Ecto neural progenitor cell (in vitro differentiated cells): ENCODE measurements at places on chromosomes 3 and 15.

GRCh38 chr3:102206511-102207031 is 228.2 kb upstream of the ZPLD1 start:
- DNase-seq: no peak

DNA sequence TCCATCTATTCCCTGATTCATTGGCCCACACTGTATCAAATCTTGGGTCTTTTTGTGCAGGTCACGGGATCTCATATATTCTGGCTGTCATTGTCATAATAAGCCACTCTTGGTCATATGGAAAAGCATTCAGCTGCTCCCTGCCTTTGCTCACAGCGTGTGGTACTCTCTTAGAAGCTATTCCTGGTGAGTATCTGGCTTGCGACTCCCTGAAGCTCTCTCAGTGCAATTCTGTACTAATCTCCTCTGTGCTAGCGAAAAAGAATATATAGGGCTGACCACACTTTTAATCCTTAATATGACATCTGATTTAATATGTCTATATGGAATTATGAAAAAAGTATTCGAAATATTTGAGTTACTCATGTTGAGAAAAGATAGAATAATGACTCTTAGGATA is 440.8 kb upstream of the GBE1 start:
- DNase-seq: no peak

GRCh38 chr3:25381083-25381482 is 47.0 kb upstream of the RARB start:
- no peak for DNase-seq

GRCh38 chr3:120767106-120767505 is 24.6 kb downstream of the GTF2E1 start:
- no peak for DNase-seq

DNA sequence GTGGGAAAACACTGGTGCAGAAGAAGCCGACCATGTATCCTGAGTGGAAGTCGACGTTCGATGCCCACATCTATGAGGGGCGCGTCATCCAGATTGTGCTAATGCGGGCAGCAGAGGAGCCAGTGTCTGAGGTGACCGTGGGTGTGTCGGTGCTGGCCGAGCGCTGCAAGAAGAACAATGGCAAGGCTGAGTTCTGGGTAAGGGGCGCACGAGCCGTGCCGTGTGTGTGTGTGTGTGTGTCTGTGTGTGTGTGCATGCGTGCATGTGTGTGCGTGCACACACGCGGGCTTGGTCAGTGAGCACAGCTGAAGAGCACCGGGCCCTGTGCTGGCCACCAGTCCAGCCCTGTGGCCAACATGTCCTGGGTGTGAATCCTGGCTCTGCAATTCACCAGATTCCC is 18.6 kb downstream of the PRKCD start:
- no peak for DNase-seq

DNA sequence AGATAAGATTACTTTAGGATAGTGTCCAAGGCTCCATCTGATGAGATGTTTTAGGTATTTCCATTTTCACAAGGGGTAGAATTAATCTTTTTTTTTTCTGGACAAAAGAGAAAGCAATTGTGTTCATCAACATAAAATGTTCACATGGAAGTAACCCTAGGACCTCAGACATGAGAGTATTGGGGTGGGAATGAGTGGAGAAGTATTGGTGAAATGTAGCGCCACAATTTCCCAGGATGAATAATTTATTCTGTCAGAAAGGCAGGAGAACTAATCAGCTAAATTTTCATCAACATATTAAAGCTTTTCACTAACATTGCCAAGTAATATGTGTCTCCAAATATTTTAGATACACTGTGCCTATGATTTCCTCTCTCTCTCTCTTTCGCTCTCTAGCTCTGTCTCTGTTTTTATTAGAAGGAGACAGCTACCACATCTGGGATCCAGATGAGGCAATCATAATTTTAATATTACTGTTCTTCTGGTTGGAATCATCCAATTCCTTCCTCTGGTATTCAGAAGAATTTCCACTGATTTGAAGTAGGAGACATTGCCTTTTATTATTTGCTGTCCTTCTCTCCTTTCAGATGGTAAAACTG is 21.6 kb upstream of the ZNF280D start:
- DNase-seq: no peak

- no peak for DNase-seq
Measured at GRCh38 chr3:72789786-72790185, 58.5 kb downstream of the SHQ1 start.

DNA sequence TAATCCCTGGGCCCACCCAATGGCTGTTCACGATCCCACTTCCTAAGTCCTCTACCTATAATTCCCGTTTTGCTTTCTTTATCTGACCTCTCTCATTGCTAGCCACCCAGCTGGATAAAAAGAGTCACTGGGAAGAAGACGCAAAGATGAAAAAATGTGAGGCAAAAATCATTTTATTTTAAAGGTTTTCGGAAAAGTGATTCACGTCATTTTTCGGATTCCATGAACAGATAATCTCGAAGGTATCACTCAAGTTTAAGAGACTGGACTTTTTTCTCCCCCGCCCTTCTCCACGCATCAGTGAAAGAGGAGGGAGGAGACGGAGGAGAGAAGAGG is 266.6 kb downstream of the CGGBP1 start:
- no peak for DNase-seq

GRCh38 chr15:81809543-81809942 is 236.3 kb downstream of the MEX3B start:
- DNase-seq: no peak

DNA sequence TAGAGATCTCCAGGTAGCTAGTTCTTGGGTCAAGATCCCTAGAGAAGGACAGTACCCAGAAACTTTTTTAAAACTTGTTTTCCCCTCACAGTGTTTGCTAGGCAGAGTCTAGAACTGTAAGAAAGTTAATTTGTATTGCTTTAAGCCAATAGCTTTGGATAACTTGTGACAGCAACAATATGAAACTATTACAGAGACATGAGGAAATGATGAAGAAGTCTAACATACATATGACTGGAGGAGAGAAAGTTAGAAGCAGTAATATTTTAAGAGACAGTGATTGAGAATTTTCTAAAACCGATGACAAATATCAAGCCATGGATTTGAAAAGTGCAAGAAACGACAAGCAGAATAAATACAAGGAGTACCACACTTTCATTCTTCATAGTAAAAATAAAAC is 10.0 kb downstream of the HMG20A start:
- no peak for DNase-seq

GRCh38 chr3:85228966-85229365 is 270.2 kb downstream of the CADM2 start:
- no peak for DNase-seq

GRCh38 chr3:23550402-23550801 is 255.4 kb upstream of the UBE2E1 start:
- DNase-seq: no peak

GRCh38 chr3:139533781-139534454 is 5.6 kb downstream of the RBP1 start:
- no peak for DNase-seq

- DNase-seq: no peak
Measured at GRCh38 chr15:86942285-86942684, 862.6 kb downstream of the AGBL1 start.

GRCh38 chr3:82643948-82644347 is 882.5 kb upstream of the GBE1 start:
- DNase-seq: no peak

GRCh38 chr3:147943265-147943945 is 534.2 kb downstream of the ZIC1 start:
- DNase-seq: no peak

- DNase-seq: no peak
Measured at GRCh38 chr3:106533093-106533787, 664.4 kb upstream of the CBLB start.

- no peak for DNase-seq
Measured at GRCh38 chr3:35383216-35383615, 256.1 kb upstream of the ARPP21 start.

DNA sequence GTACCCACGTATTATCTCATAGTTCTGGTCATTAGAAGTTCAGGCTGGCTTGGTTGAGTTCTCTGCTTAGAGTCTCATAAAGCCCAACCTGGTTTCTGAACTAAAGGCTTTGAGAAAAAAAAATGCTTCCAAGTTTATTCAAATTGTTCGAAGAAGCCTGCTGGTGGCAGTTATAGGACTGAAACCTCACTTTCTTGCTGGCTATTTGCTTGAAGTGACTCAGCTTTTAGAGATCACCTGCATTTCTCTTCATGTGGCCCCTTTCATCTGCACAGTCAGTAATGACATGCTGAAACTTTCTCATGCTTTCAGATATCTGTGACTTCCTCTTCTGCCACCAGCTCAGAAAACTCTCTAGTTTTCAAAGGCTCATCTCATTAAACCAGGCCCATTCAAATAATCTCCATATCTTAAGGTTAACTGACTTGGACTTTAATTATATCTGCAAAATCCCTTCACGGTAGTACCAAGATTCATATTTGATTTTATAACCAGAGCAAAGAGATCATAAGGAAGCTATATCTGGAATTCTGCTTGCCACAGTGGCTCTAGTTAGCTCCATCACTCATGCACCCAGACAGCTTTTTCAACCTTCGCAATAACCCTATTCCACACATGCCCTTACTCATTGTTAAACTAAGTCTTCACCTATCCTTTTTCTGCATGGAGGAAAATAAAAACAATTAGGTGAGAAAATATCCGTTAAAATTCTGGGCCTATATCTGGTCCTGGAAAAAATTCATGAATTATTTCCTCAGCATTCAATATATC is 433.8 kb upstream of the CBLB start:
- DNase-seq: no peak

- DNase-seq: no peak
Measured at GRCh38 chr15:31349233-31350141, 22.9 kb downstream of the KLF13 start.

DNA sequence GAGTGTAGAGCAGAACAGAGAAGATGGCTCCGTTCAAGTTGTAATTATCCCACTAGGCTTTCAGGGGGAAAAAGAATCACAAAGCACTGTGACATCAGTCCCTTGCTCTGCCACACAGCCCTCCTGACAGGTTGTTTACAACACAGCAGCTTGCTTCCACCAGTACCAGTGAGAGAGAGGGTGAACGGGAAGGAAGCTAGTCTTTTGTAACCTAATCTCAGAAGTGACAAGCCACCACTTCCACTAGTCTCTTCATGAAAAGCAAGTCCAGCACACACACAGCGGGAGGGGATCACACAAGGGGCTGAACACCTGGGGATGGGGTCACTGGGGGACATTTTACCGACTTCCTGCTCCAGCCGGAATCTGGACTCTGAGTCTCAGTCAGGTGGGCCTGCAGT is 86.3 kb downstream of the FAM81A start:
- no peak for DNase-seq

- DNase-seq: no peak
Measured at GRCh38 chr3:35028157-35028556, 611.2 kb upstream of the ARPP21 start.

DNA sequence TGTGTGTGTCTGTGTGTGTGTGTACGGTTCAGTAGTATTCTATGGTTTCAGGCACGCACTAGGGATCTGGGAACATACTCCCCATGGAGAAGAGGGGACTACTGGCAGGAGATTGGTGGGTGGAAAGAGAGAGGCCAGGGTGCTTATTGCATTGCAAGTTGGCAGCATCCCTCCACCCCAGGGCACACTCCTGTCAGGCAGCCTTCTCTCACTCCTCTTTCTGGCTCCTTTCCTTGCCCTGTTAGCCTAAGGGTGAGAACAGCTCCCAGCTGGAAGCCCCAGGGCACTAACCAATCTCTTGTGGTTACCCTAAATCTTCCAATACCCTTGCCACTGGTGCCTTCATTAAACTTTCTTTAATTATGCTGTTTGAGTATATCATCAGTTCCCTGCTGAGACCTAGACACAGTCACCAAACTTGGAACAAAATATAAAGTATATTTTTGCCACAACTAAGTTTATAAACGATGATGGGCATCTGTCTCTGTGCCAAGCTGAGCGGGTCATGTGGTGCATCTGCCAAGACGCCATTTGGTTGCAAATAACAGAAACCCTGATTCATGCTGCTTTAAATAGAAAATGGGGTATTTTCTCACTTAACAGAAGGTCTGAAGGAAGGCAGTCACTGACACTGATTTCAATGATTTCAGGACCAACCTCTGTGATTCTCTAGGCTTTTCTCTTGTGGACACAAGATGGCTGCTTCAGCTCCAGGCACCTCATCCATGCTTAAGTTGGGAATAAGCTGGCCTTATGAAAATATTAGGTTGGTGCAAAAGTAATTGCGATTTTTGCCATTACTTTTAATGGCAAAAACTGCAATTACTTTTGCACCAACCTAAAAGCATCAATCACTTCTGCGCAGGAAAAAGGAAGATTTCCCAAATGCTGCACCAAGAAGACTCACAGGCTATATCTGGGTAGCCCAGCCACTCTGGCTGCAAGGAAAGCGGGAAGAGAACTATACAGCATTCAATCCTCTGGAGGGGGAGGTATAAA is 476.9 kb upstream of the PROK2 start:
- no peak for DNase-seq

- no peak for DNase-seq
Measured at GRCh38 chr3:32630266-32630665, 54.7 kb upstream of the CNOT10 start.

DNA sequence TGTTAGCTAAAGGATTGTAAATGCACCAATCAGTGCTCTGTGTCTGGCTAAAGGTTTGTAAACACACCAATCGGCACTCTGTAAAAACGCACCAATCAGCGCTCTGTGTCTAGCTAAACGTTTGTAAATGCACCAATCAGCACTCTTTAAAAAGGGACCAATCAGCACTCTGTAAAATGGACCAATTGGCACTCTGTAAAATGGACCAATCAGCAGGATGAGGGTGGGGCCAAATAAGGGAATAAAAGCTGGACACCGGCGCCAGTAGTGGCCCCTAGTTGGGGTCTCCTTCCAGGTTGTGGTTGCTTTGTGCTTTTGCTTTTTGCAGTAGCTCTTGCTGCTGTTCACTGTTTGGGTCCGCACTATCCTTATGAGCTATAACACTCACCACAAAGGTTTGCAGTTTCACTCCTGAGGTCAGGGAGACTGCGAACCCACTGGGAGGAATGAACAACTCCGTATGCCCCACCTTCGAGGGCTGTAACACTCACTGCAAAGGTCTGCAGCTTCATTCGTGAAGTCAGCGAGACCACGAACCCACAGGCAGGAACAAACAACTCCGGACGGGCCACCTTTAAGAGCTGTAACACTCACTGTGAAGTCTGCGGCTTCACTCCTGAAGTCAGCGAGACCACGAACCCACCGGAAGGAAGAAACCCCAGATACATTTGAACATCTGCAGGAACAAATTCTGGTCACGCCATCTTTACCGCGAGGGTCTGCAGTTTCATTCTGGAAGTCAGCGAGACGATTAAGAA is 1.1 kb upstream of the SUCLG2 start:
- DNase-seq: no peak

DNA sequence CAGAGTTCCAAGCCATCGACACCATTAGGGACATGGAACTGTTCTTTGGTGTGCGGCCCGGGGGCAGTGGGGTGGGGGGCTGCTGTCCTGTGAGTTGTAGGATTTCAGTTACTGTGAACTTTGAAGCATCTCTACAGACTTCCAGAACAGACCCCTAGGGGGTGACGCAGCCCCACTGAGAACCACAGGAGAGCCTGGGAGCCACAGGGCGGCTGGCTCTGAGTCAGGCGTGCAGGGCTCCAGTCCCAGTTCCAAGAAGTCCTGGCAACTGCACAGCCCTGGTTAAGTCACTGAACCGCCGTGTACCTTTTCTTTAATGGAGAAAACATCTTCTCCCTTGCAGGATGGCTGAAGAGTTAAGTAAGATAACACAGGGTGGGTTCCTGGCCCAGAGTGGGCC is 23.5 kb upstream of the LRTM1 start:
- peak; percentile 73 for DNase-seq
